ENCODE measurements at places on chromosomes 7 and 10. TPM values are rescaled to one million over a fixed set of nuclear protein-coding genes. Genes with fewer than 3 reads are reported as not detected.

THAP5 gene
- 16.5 TPM for total RNA-seq

LBX1 gene
- not detected for total RNA-seq

AGR3 gene
- total RNA-seq = not detected

HOXA3 gene
- 6.4 TPM for total RNA-seq

PPP1R17 gene
- total RNA-seq = not detected

COL28A1 gene
- 0.60 TPM for total RNA-seq

CLDN4 gene
- 5.8 TPM for total RNA-seq

RBM20 gene
- 2.6 TPM for total RNA-seq

CACNB2 gene
- total RNA-seq = not detected

GPR15LG gene
- not detected for total RNA-seq

AKR1C8 gene
- 0.16 TPM for total RNA-seq

GJC3 gene
- total RNA-seq = 0.43 TPM

CYP26A1 gene
- total RNA-seq = 3.0 TPM

SFRP5 gene
- total RNA-seq = 1.8 TPM

SORCS1 gene
- not detected for total RNA-seq

NANOS1 gene
- total RNA-seq = 3.9 TPM
